ENCODE measurements at places on chromosomes 7 and 10. TPM values are rescaled to one million over a fixed set of nuclear protein-coding genes. Genes with fewer than 3 reads are reported as not detected.

Gene FBXL13
- total RNA-seq: 0.98 TPM

Gene CYP3A7
- total RNA-seq: not detected

Gene PILRA
- total RNA-seq: 0.38 TPM

Gene CDC14C
- total RNA-seq: not detected

Gene BLNK
- not detected for total RNA-seq

Gene MUC12
- total RNA-seq: not detected

Gene UNCX
- not detected for total RNA-seq

Gene DGKB
- total RNA-seq: not detected

Gene ANKRD61
- total RNA-seq: not detected
